ENCODE measurements at places on chromosomes 4 and X.

DNA sequence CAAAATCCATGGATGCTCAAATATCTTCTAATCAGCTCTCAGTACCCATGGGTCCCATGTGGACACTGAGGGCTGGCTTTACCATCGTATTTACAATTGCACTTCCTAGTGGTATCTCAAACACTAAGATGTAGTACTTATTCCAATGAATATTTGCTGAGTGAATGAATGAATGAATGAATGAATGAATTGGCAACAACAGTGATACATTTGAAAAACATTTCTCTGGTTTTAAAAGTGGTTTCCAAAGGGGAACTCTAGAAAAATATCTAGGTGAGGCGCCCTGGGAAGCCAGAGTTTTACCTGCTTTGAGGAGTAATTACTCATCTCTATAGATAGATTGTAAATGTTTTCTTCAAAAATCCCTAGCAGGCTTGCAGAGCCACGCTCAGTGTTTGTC lies 76.6 kb downstream of the CYTL1 start:
- DNase-seq: no peak

GRCh38 chrX:31237189-31237588 lies 165.3 kb upstream of the FTHL17 start:
- no peak for DNase-seq

DNA sequence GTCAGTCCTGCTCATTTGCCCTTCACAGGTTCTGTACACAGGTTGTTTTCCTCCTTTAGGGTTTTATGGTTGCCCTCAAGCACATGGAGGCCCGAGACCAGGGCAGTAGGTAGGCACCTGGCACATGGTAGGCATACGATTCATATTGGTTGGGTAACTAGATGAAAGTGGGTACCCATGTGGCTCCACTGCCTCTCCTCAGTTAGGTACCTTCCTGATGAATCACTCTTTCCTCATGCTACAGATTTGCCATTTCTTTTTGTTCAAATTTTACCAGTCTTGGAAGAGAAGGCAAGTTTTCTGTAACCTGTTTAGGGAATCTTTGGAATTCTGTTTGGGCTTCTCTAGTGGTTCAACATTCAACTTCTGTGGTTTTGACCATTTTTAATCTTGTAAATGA lies 121.3 kb downstream of the FHIP1A start:
- no peak for DNase-seq

DNA sequence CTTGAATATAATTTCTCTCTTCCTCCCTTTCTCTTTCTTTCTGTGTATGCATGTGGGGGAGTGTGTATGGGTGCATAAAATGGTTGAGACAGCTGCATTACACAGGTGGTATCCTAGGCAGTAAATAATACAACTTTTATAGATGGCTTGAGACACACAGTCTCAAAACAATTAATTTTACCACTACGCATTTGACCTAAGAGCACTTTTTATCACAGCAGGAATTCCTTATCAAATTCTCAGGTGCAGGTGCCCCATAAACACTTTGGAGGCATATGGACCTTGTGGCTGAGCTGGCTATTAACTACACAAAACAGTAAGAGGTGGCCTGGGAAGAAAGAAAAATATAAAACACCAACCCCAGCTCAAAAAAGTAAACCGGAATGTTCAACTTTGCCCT lies 91.3 kb downstream of the RASGEF1B start:
- no peak for DNase-seq

DNA sequence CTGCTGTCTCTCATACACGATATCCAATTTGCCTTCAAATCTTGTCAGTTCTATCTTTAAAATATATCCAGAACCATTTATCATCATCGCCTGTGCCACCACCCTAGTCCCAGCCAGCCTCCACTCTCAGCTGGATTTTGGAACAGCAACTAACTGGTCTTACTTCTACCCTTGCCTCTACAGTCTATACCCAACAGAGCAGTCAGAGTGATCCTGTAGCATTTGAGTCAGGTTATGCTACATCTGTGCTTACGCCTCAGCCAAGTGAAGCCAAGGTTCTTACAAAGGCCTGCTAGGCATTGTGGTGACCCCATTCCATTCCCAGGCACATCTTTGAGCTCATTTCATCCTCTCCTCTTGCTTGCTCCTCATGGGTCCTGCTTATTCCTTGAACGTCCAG lies 95.7 kb upstream of the ACSL1 start:
- no peak for DNase-seq

DNA sequence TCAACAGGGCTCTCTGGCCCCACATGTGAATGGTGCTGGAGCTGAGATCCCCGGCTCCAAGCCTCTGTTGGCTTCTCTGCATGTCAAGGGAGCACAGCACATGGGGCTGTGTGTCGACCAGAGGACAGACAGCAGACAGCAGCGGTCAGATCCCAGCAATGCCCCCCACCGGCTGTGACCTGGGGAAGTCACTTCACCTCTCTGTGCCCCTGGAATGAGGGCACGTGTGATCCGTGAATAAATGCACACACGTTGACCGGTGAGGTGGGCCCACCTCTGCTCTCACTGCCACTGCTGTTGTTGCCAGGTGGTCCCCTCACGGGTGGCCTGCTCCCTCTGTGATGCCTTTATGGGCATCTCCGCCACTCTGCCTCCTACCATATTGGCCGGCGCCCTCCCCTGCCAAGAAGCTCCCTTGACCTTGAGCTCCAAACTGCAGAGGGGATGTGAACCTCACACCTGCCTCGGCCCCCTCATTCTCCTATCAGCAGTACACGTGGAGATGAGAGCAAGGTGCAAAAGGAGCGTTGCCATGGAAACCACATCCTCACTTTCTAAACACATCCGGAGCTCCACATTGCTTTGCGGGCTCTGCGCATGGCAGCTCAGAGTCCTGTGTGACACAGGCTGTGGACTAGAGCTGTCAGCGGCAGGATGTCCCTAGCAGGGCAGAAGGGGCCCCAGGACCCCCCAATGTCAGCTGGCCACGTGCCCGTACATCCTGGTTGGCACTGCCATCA lies 75.4 kb downstream of the ABLIM2 start:
- DNase-seq: no peak

GRCh38 chrX:63686878-63687714 lies 97.9 kb downstream of the ARHGEF9 start:
- DNase-seq: no peak

DNA sequence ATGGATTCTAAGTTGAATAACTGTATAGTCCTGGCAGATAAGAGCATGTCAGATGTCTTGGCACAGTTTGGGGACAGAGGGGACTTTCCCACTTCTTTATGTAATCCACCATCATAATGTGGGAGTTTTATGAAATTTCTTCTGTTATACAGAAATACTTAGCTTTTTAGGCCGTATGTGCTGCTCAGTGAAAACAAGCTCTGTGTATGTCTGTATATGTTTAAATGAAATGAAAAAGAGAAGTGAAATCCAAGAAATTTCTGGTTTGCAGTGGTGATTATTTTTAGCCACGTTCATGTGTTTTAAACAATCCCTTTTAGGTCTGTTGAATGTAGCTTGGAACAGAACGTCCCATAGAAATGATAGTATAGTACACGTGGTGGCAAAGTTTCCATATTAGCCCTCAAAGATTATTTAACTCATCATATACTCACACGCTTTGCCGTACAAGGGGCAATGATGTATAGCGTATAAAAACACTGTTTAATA lies 41.0 kb downstream of the GAB1 start:
- DNase-seq: no peak

- no peak for DNase-seq
Measured at GRCh38 chr4:10416441-10416840, 40.8 kb downstream of the ZNF518B start.

GRCh38 chrX:86133761-86134160 lies 14.5 kb upstream of the DACH2 start:
- DNase-seq: no peak

GRCh38 chr4:7425591-7426468 lies 8.9 kb downstream of the PSAPL1 start:
- no peak for DNase-seq

DNA sequence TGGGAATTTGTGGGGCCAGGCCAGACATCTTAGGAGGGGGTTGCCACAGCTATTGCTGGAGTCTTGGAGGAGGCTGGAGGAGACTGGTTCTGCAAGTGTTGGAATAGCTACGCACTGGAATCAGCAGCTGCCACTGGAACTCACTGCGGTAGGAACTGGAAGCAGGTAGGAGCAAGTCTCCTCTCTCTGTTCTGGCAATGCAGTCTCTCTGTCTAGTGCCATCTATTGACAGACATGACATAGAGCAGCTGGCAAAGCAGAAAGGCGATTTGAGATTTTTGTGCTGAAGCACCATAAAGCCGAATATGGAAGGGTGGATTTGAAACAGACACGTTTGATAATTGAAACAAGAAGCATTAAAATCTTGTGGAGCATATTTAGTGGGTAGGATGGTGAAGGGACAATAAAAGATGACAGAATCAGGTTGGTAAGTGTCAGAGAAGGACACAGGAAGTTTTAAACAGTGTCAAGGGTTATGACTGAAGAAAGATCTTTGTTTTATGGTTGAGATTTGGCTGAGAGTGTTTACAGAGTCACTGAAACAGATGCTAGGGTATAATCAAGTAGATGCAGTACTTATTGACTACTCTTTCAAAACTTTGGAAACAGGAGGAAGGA lies 23.5 kb upstream of the SYNPO2 start:
- DNase-seq: no peak

- DNase-seq: no peak
Measured at GRCh38 chr4:1079711-1080265, 33.6 kb downstream of the RNF212 start.

- DNase-seq: no peak
Measured at GRCh38 chr4:39712819-39713607, 15.1 kb downstream of the UBE2K start.

DNA sequence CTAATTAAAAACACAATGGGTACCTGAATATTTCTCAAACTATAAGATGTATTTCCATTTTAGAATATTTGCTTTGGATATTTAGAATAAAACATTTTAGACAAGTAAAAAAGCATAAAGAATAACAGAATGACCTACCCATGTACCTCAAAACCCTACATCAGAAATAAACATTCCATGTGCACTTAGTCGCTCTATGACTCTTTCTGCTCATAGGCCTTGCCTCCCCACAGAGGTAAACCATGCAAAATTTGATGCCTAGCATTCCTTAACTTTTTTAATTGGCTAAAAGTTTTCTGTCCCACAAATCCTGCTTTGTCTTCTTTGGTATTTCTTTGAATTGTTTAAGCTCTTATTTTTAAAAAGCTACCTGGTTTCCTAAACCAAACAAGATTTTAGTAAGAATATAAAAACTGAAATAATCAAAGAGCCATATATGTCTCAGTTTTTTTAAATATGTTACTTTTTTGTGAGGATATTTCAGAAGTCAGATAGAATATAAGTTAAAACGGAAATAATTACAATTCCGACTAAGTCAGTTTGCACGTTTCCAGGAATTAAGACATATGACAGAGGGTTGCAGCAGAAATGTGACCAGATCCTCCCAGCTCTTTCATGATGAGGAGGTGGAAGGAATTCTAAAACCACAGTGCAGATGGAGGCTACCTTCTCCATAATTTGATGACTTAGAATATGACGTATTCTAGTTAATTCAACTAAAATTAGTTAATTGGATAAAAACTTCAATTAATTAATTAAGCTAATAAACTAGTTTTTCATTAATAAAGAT lies 102.5 kb downstream of the FIP1L1 start:
- DNase-seq: no peak

GRCh38 chr4:158333820-158334219 lies 123.5 kb downstream of the TMEM144 start:
- DNase-seq: no peak

DNA sequence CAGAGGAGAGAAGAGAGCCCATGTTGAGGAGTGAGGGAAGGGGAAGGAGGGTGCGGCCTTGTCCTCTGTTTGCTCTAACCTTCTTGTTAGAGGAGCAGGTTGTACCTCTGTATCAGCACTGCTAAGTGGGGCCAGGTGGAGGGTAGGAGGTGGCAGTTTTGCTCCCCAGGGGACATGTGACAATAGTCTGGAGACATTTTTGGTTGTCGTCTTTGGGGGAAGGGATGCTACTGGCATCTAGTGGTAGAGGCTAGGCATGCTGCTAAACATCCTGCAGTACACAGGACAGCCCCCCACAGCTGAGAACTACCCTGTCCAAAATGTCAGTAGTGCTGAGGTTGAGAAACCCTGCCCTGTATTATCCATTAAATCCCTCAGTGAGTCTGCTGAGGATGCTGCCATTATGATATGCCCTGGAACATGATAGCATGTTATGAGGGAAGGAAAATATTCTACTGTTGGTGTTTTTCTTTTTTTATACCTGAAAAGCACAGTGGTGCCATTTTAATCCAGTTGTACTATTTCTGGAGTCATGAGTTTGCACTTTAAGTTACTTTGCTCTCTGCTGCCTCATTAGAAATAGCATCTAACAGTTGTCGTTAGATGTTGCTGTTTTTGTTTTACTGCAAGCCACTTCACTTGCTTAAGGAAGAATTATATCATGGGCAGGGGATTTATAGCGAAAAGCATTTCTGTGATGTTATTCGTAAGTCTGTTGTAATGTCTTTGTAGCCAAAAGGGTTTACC lies 90.6 kb downstream of the LRP2BP start:
- peak; percentile 12 for DNase-seq

DNA sequence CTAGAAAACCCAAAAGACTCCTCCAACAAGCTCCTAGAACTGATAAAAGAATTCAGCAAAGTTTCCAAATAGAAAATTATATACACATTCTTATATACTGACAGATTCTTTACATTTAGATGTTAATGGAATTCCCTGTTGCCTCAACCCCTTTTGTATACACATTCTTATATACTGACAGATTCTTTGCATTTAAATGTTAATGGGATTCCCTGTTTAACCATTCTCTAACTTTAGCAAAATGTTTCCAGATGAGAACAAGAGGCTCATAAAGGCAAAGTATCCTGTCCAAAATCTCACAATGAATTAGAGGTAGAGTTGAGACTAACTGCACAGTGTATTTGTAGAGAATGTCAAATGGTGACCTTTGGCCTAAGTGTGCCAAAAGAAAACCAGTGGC lies 23.1 kb upstream of the AR start:
- DNase-seq: no peak

- no peak for DNase-seq
Measured at GRCh38 chrX:56785442-56785841, 56.4 kb downstream of the NBDY start.

GRCh38 chrX:57929373-57929772 lies 19.1 kb upstream of the ZXDA start:
- no peak for DNase-seq

DNA sequence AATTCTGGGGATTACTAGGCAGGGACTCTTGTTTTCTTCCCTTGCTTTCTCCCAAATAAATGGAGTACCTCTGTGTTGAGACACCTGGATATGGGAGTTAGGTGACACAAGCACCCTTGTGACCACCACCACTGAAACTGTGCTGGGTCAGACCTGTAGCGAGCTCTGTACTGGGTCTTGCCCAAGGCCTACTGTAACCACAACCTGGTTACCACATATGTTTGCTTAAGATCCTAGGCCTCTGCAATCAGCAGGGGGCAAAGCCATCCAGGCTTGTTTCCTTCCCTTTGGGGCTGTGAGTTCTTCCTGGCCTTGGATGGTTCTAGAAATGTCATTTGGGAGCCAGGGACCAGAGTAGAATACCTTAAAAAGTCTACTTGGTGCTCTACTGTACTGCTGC lies 49.4 kb downstream of the LPAR4 start:
- DNase-seq: no peak

- DNase-seq: no peak
Measured at GRCh38 chr4:184699941-184700340, 34.0 kb downstream of the CENPU start.
